ENCODE measurements at places on chromosomes 1 and 21. TPM values are rescaled to one million over a fixed set of nuclear protein-coding genes. Genes with fewer than 3 reads are reported as not detected.

DNA sequence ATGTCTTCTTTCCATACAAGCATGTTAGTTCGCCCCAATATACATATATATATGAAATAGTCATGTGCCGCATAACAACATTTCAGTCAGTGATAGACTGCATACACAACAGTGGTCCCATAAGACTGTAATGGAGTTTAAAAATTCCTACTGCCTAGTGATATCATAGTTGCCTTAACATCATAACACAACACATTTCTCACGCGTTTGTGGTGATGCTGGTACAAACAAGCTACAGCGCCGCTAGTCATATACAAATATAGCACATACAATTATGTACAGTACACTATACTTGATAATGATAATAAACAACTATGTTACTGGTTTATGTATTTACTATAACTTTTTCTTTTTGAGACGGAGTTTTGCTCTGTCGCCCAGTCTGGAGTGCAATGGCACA, 10.7 kb upstream of the SLAMF8 start:
- no peak for DNase-seq

DNA sequence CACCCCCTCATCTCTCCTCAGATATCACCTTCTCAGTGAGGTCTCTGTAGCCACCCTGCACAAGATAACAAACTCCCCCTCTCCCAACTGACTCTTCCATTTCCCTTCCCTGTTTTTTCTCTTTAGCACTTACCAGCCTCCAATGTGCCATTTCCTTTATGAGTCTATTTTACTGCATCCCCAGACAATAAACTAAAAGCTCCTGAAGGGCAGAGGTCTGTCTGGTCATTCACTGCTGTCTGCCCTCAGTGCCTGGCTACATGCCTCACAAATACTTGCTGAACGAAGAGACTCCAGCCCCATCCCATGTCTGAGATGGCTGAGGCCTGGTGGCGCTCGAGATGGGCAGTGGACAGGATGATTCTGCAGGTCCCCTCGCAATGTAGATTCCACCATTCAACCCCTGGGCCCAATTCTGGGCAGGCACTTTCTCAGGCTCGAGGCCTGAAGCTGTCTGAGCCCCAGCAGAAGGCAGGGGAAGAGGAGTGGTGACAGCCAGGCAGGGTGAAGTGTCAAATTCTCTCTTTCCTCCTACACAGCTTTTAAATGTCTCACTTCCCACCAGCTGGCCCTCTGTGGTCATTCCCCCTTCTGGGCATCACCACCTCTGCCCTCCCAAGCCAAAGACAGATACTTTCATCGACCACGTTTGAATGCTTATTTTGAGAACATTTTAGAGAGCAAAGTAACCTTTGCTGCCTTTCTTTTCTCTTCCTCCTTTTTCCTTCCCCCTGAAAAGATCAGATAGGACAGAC, 6.6 kb downstream of the LRRN2 start:
- DNase-seq: no peak

DNA sequence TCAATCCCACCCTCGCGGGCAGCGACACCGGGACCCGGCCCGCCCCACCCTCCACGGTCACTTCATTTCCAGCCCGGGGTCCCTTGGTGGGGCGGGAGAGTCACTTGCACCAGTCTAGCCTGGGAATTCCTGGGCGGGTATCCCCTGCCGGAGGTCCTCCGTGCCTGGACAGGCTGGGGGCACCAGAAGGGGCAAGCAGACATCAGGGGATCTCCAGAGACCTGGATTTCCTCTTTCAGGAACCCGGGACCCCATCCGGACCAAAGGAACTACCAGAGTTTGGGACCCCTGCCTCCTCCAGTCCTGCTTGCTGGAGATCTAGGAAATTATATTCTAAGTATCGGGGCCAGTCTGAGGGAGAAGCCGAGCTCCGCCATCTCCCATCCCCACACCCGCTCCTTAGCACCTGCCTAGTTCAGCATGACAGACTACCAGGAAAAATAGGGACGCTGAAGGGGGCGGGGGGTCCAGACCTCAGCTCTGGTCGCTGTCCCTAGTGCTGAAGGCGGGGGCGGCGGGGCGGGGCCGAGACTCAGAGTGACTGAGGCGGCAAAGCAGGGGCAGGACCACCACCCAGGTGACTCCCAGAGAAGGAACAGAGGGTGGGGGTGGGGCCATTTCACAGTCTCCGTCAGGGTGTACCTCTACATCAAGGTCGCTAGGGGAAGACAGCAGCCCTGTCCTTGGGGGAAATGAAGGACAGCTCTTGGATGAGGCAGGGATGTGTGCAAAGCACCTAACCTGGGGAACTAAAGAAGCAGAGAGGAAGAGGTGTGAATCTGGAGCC, 832 bp downstream of the HCN3 start:
- DNase-seq: peak; percentile 72

DNA sequence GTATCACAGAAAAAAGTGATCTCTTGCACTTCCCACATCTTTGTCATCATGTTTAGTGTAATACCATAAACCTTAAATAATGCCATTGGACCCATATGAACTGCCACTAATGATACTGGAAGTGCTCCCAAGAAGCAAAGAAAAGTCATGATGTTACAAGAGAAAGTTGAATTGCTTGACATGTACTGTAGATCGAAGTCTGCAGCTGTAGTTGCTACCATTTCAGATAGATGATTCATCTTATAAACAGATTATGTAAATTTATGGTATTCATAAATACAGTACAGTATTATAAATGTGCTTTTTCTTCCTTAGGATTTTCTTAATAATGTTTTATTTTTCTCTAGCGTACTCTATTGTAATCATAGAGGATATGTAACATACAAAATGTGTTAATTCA, 30.1 kb upstream of the LAMC2 start:
- no peak for DNase-seq

DNA sequence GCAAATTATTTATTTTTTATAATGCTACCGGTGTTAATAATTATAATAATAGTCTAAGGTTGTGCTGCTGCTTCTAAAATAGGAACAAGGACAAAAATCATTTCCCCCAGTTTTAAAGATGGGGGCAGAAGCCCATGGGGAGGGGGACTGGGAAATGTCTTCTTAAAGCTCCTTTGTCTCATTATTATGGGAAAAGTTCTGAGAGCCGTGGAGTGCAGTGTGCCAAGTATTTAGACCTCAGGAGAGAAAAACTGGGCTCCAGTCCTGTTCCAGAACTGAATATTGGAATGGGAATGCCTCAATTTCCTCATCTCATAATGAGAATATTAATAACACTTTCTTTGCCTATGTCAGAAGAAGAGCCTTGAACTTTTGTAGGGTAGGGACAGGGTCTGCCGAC, 40.9 kb upstream of the ATF3 start:
- DNase-seq: no peak

- no peak for DNase-seq
These were observed 65.0 kb downstream of the LBR start for GRCh38 chr1:225362805-225363204.

OR6N1 gene
- total RNA-seq: not detected

- no peak for DNase-seq
These were observed 1.7 kb downstream of the PKNOX1 start for GRCh38 chr21:42975886-42976608.

DNA sequence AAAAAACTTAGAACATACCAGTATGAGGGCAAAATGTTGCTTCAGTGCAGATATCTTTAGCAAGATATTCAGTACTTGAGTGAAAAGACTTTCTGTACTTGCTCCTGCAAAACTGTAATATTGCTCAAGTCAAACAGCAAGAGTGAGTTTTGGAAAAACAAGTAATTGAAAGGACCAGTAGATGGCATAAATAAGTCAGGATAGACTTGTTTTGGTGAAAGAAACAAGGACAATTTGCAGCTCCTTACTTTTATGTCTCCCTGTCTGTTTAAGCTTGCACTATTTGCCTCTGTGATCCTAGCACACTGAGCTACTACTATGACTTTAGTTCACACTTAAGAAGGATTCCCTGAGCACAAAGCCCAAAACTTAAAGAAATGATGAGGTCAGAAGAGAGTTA, 39.1 kb downstream of the IFI44 start:
- DNase-seq: peak; percentile 44

DNA sequence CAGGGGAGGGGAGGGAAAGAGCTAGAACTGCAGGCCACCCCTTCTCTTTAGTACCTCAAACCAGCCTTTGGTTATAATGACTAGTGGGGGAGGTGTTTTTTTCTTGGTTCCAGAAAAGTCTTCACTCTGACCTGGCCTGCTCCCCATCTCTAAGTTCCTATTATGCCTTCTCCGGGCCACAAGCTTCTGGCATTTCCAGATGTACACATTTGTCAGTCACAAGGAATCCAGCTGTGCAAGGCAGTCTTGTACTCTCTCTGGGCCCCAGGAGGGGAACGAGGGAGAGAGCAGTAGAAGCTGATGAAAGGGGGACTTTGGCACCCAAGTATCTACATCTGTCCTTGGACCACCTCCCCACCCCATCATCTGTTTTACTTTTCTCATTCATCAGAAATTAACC, 2.7 kb upstream of the FALEC start:
- no peak for DNase-seq

- DNase-seq: no peak
These were observed 561 bp upstream of the COQ8A start for GRCh38 chr1:226939438-226940028.

- DNase-seq: no peak
These were observed 18.4 kb upstream of the TNFRSF1B start for GRCh38 chr1:12148160-12148957.

ZNF648 gene
- not detected for total RNA-seq

DNA sequence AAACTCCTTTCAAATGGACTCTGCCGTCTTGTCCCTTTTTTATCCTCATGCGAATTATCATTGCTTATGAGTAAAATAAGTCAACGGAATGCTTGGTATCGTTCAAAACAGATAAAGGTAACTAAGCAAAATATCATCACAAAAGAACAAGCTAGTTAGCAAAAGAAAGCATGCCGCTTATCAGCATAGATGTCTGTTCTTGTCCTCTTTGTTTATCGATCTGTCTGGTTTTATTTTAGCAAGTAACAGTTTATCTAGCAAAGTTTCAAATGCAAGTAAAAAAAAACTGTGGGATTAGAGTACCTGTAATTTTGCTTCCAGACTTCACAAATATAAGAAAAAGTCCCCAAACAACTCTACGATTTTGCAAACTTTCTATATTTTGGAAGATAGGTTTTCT, 561.5 kb downstream of the USP25 start:
- DNase-seq: no peak

- peak; percentile 76 for DNase-seq
These were observed 10.6 kb upstream of the HLCS start for GRCh38 chr21:36976882-36977651.

CD84 gene
- total RNA-seq: not detected

GRCh38 chr1:182829285-182829932, 9.7 kb upstream of the DHX9 start:
- DNase-seq: no peak

DNA sequence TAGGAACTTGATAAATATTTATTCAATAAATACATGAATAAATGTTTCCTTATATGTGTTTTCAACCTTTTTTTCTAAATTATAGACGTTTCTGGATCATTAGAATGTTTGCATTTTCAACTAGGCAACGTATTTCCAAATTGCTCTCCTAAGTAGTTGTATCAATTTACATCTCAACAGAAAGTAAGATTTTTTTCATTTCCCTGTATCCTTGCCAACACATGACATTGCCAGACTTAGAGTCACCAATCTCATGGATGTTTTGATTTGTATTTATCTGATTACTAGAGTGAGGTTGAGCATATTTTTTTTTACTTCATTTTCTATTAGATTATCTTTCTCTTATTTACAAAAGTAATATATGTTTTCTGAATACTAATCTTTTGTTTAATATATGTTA, 22.2 kb upstream of the SMG7 start:
- DNase-seq: no peak

- DNase-seq: no peak
These were observed 175.9 kb upstream of the KCND3 start for GRCh38 chr1:112165375-112165774.

ALPL gene
- total RNA-seq: not detected

MRPL9 gene
- total RNA-seq: 145 TPM

- no peak for DNase-seq
These were observed 149.5 kb upstream of the BACE2 start for GRCh38 chr21:41018431-41018830.

DNA sequence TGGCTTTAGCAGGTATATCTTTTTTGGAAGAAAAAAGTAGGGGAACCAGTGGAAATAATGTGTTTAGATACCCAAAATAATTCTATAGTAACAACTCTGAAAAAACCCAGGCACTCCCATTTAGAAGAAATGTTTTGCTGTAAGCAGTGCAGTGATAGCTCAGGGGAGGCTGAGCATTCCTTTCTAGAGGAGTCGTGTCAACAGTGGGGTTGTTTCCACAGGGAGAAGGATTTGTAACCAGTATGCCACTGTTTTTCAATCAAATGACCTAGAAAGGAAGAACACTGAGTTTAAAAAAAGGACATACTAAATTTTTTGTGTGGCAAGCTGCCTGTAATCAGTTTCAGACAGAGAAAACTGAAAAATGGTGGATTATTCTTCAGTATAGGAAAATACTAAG, 2.4 kb downstream of the PGD start:
- DNase-seq: no peak

DNA sequence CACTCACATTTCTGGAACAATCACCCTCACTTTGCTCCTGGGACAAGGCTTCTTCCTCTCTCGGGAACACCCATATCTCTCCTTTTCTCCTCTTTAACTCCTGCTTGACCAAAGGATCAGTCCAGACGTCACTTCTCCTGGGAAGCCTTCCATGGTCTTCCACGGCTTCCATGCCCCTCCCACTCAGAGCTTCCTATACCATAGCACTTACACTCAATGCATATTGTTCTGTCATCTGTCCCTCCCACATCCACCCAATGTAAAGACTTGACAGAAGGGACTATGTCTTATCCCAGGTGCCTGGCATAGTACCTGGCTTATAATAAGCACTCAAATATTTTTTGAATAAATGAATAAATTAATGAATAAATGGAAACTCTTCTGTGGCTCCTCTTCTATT, 28.2 kb downstream of the CD34 start:
- no peak for DNase-seq

DNA sequence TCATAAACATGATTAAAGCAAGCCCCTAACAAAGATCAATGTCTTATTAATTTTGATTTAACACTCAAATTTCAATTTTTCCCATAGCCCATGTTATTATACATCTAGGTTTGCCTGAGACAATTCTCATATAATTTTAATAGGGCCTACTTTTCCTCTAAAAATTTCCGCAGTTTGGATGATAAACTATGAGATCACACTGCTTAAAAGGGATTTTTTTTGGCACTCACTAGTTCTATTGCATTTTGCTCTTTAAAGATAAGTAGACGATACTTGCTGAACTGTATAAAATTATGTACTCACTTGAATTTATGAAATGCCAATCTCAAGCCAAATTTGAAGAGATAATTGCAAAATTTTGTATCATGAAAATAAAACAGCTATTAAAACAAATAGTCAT, 480.4 kb upstream of the ZRANB2 start:
- no peak for DNase-seq

FCGR3B gene
- total RNA-seq: not detected

Data from MCF 10A (cell line).